Gastrocnemius medialis (tissue), 4 donors: ENCODE measurements at places on chromosomes 6 and 20. TPM values are rescaled to one million over a fixed set of nuclear protein-coding genes. Genes with fewer than 3 reads are reported as not detected.

DNA sequence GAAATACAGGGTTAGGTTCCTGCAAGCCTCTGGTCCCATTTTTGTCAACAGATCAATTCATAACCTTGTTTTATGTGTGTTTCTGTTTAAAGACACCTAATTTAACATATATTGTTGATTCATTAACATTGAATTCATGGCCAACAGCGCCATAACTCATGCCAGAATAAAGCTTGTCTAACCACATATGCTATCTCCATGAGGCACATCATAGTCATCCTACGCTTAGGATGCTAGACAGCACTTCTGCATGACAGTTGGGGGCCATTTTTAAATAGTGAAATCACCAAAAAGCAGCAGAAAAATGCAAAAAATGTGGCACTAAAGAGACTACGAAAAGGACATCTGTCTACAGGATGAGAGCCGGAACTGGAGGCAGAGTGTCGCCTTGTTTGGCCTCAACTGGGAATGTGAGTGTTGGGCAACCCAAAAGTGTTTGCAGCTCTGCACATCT is 37.9 kb downstream of the TRAM2 start:
- no peaks in the 10 kb centered on the region for H3K27me3 ChIP-seq
- no peaks in the 10 kb centered on the region for H3K36me3 ChIP-seq
- no peak for DNase-seq
- no peak overlapping the region for H3K4me3 ChIP-seq

TNFRSF6B gene
- total RNA-seq = 1.7 TPM

DNA sequence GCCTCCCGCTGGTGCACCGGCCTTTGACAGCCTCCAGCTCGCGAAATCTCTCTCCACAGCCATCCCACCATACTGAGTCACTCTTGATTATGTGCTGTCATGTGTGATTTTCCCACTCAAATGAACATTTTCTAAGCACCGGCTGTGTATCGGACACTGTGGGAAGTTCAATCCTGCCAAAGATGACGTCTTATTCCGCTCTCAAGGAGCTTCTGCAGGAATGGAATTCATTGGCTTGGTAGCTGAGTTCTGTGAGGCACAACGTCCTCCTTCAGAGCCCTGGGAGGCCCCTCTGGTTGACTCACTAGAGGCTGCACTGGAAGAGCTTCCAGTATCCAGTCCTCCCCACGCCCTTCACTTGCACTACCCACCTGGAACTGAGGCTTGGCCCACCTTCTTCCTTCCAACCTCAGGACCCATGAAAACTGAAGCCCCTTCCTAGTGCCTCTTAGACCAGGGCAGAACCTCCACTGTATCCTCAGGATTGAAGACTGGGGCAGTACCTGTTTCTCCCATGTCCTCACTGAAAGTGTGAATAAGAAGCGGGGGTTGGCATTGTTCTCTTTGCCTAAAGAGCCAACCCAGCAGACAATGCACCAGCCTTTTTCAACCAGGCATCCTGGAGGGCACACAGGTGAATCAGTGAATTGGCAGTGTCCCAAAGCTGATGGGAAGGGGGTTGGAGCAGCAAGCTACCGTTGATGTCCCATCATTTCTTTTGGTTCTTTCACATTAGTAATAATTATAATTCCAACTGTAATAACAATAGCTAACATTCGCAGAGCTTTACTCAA is 1.7 kb downstream of the UNC5CL start:
- no peaks in the 10 kb centered on the region for H3K36me3 ChIP-seq
- no peak overlapping the region for H3K27ac ChIP-seq
- peaks cover 6% of the 10 kb centered on the region for H3K4me1 ChIP-seq
- no peak for DNase-seq
- no peak overlapping the region for H3K4me3 ChIP-seq

RREB1 gene
- total RNA-seq = 40.0 TPM

YWHAB gene
- total RNA-seq = 73.5 TPM

BPIFA2 gene
- not detected for total RNA-seq

TCF21 gene
- total RNA-seq = 0.41 TPM

DNA sequence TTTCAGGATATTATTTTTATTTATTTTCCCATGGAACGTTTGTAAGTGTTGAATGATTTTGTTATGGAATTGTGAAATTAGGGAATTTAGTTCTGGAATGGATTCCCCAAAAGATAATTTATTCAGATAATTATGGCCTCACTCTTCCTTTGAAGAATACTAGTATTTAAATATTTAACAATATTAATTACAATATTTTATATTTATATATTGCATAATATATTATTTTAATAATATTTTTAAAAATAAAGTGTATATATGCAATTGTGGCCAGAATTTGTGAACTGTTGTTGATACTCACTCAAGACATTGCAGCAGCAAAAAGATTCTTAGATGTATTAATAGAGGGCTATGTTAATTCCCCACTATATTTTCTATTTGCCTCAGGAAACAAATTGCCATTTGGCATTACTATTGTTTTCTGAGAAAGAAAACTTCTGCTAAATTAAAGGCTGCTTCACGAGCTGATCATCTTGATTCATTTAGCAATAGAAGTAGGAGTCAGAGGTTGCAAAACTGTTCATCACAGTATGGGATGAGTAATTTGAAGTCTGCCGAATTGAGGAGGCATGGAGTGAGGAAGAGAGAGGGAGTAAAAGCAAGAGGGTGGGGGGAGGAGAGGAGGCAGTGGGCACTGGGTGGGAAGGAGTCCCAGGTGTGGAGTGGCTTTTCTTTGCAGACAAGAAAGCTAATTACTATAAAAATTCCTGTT is 729.2 kb downstream of the DHX35 start:
- no peak overlapping the region for H3K27ac ChIP-seq
- H3K36me3 ChIP-seq = no peaks in the 10 kb centered on the region
- no peaks in the 10 kb centered on the region for H3K27me3 ChIP-seq
- no peak for DNase-seq
- H3K4me1 ChIP-seq = no peaks in the 10 kb centered on the region

- no peaks in the 10 kb centered on the region for H3K4me1 ChIP-seq
- no peaks in the 10 kb centered on the region for H3K36me3 ChIP-seq
- H3K4me3 ChIP-seq = no peak overlapping the region
- no peak overlapping the region for H3K27ac ChIP-seq
- no peaks in the 10 kb centered on the region for H3K27me3 ChIP-seq
- no peak for DNase-seq
These were observed 39.8 kb upstream of the BACH2 start for GRCh38 chr6:90336388-90336947.

FOXF2 gene
- total RNA-seq = 1.2 TPM
